ENCODE measurements at places on chromosomes 7 and 10.

DNA sequence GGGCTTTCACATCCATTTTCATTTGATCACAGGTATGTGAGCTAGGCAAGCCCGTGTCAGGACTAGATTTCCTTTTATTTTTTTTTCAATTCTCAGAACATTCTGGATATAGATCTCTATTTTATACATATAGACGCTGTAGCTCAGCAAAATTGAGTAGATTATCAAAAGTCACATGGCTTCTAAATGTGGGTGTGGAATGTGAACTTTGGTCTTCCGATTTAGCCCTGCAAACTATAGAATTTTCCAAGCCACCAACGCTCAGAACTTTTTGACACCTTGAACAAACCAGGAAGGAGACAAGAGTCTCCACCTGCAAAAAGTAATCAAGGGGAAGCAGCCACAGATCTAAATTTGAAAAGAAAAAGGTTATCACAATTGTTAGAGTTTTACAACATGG, 15.9 kb upstream of the FFAR4 start:
- DNase-seq: no peak

- no peak for DNase-seq
Measured at GRCh38 chr7:20113427-20114027, 103.7 kb downstream of the MACC1 start.

- DNase-seq: no peak
Measured at GRCh38 chr7:44330331-44330730, 4.9 kb upstream of the CAMK2B start.

DNA sequence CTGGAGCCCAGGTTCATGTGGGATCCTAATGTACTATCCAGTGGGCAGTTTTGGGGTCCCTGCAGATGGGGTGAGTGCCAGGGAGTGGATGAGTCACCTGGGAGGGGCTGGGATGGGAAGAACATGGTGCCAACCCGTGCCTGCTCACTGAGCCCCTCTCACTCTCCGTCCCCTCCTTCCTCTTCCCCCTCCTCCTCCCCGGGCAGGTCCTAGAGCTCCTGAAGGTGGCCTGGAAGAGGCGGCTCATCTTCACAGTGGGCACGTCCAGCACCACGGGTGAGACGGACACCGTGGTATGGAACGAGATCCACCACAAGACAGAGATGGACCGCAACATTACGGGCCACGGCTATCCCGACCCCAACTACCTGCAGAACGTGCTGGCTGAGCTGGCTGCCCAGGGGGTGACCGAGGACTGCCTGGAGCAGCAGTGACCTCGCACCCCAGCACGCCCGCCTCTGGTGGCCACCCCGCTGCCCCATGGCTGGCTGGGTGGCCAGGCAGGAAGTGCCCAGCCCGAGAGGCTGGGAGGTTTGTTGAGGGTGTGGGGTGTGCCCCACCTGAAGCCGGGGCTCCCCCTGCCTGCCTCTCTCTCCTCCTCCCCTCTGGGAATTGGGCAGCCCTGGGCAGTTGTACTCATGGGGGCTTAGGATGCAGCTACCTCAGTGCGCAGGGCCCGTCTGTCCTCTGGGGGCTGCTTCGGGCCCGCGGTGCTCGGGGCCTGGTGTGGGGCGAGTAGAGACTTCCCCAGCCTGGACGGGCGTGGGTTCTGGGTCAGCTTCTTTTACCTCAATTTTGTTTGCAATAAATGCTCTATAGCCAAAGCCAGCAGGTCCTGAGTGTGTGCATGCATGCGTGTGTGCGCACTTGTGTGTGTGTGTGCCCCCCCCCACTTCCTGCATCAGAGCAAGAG, 4.9 kb upstream of the UPK3B start:
- no peak for DNase-seq

GRCh38 chr10:52004342-52004949, 305.1 kb upstream of the CSTF2T start:
- no peak for DNase-seq

DNA sequence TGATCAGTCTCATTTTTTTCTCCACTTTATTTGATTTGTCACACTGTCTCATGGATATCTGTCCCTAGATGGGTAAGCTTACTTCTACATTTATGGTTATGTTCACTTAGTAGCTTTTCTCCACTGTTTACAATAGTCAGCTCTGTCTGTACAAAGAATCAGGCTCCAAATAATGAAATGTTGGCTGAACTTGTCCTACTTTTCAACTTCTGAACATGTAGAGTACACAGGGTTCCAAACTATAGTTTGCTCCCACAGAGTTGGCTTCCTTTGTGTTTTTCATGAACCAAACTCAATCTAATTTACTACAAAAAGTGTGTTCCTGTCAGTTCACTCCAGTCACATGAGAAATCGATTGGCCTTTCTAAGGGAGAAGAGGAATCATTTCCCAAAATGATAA, 175.0 kb downstream of the CCDC71L start:
- no peak for DNase-seq

DNA sequence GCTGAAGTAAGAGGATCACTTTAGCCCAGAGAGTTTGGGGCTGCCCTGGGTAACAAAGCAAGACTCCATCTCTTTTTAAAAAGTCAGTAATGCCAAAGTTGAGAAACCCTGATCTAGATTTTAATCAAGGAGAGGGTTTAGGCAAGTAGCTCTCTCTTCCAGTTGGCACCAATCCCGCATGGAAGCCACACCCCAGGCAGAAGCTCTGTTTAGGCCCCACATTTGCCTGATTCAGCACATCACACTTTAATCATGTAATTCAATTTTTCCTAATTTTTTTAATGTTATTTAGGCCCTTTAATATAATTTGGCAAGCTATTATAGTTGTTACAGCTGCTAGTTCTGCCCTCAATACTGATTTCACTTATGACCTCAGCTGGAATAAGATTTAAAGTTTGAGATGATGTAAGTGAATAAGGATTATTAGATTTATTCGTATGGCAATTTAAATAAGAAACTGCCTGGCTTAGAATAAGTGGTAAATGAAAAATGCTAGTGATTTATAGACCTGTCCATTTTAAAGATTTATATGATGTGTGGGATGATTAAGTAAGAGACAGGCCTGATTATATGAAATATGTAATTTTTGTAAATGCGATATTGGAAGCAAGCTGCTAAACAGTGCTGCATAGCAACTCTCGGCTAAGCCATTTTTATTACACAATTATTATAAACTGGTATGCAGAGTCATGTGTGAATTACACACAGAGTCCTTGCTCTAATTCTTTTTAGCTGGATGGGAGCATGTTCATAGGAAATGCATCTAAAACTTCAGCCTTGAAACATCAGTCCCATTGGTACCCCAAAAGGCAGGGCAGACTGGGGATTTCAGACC, 80.2 kb upstream of the NFE2L3 start:
- no peak for DNase-seq

GRCh38 chr10:78656417-78657162, 412.2 kb upstream of the ZMIZ1 start:
- no peak for DNase-seq

DNA sequence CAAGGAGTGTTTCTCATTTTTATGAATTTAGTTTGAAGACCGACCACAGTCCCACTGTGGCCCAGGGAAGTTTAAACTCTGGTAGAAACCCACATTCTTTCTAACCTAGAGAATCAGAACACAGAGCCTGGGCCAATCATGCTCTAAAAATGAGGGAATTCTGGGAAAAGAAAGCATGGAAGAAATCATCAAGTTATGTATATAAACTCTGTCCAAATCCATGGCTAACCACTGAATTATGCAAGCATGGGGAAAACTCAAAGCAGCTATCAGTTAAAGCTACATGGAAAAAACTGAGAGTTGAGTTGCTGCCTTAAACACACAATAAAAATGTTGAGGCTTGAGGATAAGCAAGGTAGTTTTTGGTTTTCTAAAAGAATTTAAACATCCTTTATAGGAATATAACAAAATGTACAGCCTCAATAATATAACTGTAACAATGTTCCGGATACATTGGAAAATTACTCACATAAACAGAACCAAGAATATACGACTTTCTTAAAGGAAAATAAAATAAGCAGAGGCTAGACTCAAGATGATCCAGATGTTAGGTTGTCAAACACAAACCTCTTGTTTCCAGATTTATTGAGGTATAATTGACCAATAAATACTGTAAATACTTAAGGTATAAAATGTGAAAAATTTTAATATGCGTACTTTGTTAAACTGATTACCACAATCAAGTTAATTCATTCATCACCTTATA, 311.2 kb upstream of the GNAI1 start:
- no peak for DNase-seq

- DNase-seq: no peak
Measured at GRCh38 chr10:28939281-28940157, 262.2 kb downstream of the BAMBI start.

- no peak for DNase-seq
Measured at GRCh38 chr7:151420144-151420543, 10.3 kb upstream of the WDR86 start.

DNA sequence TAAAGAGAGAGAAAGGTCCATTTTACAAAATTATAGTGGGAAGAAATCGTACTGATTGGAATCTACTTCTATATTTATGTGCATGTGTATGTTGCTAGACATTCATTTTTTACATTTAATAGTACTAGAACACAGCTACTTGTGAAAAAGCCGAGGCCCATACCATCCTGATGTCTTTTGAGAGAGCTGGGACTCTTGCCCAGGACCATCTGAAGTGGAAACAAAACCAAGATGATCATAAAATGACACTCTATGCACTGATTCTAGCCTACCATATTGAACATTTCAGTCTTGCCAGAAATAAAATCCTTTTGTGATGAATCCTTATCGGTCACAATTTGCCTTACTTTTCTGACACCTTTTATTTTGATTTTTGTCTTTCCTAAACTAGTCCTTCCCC, 640.0 kb downstream of the KCNMA1 start:
- DNase-seq: no peak

- DNase-seq: no peak
Measured at GRCh38 chr7:88629559-88629958, 129.9 kb upstream of the ZNF804B start.

DNA sequence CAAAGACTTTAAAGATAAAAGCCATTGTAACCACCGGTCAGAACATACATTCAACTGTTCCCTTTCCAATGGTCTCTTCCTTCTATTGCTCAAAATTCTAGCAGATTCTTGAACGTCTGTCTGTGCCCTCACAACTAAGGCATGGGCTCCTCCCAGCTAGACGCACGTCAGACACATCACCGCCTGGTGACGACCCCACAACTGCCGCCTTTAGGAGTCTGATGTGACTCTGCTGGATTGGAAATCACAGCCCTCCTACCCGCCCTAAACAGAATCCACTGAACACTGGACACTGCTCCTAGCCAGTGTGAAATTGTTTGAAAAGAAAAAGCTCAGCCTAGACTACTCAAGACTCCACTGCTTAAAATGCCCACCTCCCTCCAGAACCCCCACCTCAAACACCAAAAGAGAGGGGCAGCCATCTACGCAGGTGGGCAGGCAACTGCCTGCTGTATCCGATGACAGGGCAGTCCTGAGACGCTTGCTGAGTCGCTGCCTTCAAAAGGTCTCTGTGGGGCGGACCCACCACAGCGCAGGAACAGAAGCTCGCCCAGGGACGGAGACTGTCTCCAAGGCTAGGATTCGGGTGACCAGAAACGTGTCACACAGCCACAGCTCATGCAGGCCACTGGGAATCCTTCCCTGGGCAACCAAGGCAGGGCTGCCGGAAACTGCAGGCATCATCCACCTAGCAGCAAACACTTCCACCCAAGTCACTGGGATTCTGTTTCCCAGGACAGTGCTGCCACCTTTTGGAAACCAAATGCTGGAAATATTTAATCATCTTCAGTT, 34.7 kb downstream of the GSDME start:
- no peak for DNase-seq

DNA sequence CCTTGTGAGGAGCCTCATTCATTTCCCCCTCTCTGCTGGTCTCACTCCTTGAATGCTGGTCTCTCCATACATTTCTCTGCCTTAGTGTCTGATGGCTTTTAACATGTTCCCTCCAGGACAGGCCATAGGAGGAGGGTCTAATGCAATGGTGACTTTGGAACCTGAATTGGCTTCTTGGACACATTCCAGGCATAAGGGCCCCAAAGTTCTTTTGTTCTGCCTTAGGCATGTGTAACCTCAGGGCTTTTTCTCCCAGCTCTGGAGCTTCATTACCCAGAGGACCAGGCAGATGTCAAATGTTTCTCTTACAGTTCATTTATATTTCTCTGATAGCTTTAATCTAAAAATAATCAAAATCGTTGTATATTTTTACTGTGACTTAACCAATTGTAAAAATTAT, 162.6 kb downstream of the SDK1 start:
- no peak for DNase-seq

DNA sequence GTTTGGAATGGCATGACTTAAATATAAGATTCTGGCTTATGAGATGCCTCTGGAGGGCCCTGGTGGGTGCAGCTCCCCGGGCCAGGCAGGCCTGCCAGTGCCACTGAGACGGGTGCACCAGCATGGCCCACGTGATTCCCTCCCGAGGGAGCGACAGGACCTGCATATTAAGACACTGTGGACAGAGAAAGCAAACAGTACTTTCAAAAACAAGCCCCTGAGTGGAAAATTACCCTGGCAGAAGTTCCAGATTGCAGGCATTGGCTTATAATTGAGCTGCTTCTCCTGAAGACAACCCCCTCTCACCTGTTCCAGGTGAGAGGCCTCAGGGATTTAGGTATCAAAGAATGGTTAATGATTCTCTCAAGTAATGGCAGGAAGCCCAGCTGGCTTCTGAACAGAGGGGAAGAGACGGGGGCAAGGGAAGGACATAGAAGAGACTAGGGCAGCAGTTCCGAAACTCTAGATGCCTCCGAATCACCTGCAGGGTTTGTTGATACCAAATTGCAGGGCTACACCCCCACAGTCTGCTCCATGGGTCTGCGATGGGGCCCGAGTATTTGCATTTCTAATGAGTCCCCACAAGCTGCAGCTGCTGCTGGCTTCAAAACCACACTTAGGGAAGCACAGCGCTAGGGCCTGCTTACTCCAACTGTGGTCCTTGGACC, 66.0 kb upstream of the DOCK1 start:
- DNase-seq: no peak

GRCh38 chr10:4250587-4250887, 465.5 kb upstream of the KLF6 start:
- no peak for DNase-seq

DNA sequence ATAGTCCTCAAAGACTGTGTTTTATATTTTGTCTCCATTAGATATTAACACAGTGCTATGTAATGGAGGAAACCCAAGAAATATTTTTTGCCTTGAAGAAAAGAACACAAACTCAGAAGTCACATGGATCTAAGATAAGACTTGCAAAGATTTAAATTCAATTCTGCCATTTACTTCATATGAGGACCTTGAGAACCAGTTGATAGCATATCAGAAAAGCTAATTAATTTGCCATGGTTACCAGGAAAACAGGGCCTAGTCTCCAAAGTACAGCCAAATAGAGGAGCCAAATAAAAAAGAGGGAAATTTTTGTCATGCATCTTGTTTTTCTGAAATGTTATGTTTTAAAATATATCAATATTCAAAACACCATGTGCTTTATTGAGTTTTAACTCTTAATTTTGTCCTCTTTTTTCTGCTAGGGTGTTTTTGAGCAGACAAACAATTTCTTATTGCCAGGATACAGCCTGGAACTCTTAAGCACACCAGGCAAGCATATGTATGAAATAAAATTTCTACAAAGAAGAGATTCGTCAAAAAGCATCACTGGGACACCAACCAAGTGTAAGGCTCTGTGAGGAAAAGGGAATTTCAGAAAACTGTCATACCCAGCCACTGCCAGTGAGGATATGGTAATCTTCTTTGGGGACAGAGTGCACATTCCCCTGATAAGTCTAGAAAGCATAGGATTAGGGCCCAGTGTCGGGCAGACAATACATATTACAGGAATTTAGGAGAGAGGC, 10.6 kb upstream of the TOMM7 start:
- DNase-seq: no peak

GRCh38 chr10:36171953-36172940, 530.2 kb upstream of the FZD8 start:
- DNase-seq: no peak

All from hematopoietic multipotent progenitor cell treated with erythropoietin and hydrocortisone succinate and interleukin-3 and kit ligand, for 17 days (in vitro differentiated cells).